ENCODE measurements at places on chromosomes 6 and 20. TPM values are rescaled to one million over a fixed set of nuclear protein-coding genes. Genes with fewer than 3 reads are reported as not detected.

Gene CRIP3
- total RNA-seq: 0.19 TPM

Gene CLIC5
- total RNA-seq: not detected

Gene PSORS1C1
- total RNA-seq: 0.92 TPM

Gene PRSS16
- total RNA-seq: not detected

Gene RAET1E
- 1.8 TPM for total RNA-seq

Gene DBNDD2
- total RNA-seq: 7.1 TPM

Gene MAPK13
- 2.8 TPM for total RNA-seq

Gene HLA-DQB1
- total RNA-seq: not detected

All from aortic smooth muscle cell (primary cell).